ENCODE measurements at places on chromosomes 5 and 9.

DNA sequence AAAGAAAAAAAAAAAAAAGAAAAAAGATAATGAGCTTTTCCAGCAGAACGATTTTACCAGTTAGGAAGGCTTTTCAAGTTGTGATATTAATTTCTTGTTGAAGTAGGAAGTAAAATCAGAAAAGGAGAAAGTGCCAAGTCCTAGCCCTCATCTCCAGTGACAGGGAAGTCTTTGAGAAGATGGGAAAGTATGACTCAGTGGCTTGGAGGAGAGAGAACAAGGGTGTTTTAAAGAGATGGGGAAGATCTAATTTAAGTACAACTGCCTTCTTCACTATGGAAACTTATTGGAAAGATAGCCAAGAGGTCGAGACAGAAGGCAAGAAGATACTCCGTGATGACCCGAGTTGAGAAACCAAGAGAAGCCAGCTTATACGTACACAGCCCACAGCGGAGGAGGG, 22.6 kb downstream of the FGF1 start:
- no peak for DNase-seq

DNA sequence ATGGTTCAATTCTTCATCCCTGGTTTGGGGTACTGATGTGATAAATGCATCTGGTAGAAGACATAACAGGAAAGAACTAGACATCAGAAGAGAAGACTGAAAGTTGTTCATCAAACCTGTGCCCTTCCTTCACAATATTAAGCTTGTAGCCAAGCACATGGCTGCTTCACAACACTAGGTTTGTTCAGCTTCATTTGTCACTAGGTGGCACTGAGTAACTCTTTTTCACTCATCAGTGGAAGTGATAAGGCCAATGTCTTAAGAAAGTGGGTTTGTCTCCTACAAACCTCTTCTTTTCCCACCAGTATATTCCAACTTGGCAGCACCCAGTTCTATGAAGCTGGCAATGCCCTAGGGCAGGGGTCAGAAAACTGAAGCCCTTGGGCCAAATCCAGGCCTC, 26.9 kb downstream of the ZNF484 start:
- DNase-seq = no peak

DNA sequence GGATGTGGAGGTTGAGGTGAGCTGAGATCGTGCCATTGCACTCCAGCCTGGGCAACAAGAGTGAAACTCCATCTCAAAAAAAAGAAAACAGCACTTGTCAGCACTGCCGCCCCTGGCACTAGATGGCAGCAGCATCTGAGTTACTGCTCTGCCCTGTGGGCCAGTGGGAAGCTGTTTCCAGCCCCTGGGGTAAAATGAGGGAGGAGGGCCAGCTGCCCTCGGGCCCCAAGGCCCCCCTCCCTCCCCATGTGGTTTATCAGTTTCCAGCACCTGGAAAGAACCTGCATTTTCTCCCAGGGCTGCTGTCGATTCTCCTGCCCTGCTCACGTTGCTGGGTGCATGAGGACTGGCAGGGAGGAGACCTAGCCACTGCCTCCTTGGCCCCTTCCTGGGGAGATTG, 13.2 kb upstream of the CEL start:
- DNase-seq = no peak

GRCh38 chr9:116061546-116062205, 91.9 kb upstream of the PAPPA start:
- DNase-seq = no peak

GRCh38 chr9:90925581-90926257, 124.1 kb downstream of the SYK start:
- DNase-seq = no peak

- DNase-seq = no peak
Observed at GRCh38 chr5:63089147-63089546, 510.5 kb downstream of the LRRC70 start.

DNA sequence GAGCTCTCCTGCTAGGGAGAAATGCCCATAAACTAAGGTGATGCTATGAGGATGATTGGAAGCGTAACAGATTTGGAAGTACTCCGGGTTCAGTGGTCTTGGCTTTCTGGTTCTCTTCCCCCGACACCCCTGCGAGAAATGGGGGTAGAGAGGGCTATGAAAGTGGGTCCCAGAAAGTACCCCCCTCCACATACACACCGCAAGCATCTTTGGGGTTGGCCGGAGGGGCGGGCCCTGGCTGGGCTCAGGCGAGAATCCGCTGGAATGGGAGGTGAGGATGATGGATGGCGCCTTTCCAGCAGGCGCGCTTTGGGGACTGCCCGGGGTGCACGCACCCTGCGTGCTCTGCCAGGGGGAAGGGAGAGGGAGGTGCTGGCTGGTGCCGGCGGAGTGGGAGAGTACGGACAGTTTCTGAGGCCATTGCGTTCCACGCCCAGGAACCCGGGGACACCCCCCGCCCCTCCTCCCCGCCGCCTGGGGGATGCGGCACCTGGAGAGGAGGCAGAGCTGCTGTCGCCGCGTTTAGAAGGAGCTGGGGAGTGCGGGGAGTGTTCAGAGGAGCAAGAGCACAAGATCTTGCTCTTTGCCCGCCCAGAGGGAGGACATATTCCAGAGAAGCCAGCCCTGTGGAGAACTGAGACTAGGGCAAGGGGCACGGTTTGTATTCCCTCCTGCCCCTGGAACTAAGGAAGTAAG, 1.9 kb downstream of the PCSK5 start:
- DNase-seq = peak; percentile 19

- DNase-seq = peak; percentile 61
Observed at GRCh38 chr9:34403554-34404380, 27.1 kb upstream of the MYORG start.

DNA sequence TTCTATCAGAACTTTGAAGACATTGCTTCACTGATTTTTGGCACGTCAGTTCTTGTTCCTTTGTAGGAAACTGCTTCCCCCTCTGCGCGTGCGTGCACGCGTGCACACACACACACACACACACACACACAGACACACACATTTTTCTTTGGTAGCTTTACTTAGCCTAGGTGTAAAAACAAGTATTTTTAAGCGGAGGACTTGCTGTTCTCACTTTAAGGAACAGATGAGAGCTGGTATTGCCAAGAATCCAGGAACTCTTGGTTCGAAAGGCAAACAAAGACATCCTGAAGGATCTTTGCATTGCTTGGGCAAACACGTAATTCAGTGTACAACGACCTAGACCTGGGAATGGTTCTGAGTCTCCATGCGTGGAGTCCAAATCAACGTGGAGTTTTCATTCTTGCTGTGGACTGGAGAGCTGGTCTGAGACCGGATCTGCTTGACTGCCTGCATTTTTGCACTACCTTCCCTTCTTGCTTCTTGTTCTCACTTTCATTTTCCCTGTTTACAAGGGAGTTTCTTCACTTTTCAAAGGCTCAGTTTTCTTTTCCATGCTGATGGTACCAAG, 8.2 kb downstream of the TMEM268 start:
- DNase-seq = no peak

DNA sequence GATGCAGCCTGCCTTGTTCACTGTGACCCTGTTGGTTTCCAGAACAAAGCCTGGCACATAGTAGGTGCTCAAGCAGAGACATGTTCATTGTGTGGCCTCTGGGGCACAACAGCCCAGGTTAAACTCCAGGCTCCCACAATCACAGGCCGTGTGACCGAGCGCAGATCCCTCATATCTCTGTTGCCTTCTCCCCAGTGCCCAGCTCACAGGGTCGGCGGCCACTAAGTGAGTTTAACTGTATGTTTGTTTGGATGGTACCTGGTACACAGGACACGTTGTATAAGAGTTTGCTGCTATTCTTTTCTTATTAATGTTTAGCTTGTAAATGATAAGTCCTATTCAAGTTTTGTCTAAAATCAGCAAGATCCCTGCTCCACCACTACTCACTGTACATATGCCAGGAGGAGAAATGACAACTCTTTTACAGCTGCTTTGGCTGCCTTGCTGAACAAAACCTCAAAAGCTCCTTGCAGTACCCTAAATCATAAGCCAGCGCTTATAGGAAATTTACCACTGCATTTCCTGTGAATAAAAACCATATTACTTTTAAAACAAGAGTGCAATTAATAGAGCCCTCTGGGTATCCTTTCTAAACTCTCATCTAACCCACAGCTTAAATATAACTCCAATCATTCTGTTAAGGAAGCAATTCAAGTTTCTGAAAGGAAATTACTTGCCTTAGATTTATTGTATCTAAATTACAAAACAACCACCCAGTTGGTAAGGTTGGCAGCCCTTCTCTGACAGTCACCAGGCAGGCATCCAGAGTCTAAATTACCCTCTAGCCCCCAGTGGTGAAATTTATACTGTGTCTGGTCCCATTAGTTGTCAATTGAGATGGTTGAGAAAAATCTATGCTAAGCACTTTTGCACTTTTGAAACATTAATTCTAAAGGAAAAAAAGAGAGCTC, 379.4 kb downstream of the SEMA5A start:
- no peak for DNase-seq

DNA sequence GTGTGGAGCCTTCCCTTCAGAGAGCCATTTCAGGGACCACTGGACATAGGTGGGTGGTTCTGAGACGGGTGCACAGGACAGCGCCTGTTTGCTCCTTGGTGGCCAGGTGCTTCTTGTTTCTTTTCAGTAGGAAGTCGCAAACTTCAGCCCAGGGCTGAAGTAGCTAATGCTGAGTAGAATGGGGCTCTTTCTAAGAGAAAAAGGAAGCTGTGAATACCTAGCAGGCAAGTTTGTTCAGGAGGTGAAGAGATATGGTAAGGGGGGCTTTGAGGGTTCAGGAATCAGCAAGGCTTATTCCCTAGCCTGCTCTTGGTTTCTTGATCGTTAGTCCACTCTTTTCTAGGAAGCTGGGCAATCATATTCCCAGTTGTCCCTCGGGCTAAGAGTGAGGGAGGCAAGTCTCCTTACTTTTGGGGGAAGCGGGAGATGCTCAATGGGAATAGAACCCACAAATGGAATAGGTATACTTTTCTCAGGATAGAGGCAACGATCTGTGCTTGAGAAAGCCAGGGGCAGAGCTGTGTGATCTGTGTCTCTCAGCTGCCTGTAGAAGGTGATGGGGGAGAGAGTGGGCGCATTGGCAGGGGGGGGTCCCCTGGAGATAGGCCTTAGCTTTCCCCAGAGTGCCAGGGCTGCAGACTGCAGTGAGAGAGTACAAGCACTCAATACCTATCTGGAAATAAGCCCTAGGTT, 1.9 kb upstream of the PURA start:
- DNase-seq = no peak

- DNase-seq = no peak
Observed at GRCh38 chr9:16202914-16203728, 650.3 kb downstream of the CCDC171 start.

DNA sequence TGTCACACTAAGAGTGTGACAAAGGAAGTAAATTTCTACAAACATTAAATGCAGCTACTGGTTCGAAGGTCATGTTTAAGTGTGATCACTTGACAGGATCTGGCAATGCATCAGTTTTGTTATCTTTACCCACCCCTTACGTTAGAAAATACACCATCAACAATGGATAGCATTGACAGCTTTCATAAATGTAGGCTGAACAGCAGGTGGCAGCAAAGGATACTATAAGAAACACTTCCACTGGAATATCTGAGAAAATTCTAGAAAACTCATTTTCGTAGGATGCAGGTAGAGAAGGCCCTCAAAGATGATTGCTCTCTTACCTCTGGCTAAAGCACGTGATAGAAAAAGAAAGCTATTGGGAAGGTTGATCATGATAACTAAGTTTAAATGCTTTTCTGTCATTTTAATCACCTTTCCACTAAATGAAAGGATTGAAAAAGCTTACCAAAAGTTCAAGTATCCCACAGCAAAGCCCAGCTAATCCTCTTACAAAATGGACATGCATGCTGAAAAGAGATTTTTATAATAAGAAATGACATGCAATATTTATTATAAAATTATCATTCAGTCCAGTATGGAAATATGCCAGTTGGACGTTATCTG, 292.5 kb downstream of the PARP8 start:
- no peak for DNase-seq

DNA sequence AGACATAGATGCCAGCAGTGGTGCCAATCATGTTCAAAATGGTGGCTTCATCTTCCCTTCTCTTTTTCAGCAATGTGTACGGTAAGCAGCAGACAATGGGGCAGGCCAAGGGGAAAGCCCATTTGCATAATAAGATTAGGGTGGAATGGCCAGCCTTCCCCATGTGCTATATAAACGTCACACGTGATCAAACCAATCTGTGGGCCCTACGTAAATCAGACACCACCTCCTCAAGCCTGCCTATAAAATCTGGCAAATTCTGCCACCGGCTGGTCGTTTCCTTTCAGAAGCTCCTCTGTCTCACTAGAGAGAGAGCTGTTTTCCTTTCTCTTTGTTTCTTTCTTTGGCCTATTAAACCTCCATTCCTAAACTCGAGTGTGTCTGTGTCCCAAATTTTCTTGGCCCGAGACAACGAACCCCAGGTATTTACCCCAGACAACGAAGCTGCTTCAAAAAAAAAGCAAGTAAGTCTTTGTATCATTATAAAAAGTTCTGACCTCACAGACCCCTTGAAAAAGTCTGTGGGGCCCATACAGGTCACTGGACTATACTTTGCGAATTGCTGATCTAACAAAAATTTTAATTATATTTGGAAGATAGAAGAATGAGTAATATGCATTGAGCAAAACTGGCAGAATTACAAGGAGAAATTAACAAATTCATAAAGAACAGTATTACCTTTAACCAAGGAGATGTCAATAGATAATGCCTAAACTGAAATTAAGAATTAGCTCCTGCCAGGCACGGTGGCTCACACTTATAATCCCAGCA, 15.2 kb downstream of the ZBTB5 start:
- no peak for DNase-seq
